ENCODE measurements at places on chromosomes 13 and 19.

- DNase-seq, result peak; percentile 54
Observed at GRCh38 chr19:14248578-14249011, 42.6 kb upstream of the ADGRL1 start.

- DNase-seq, result no peak
Observed at GRCh38 chr19:35554076-35554475, 8.7 kb downstream of the TMEM147 start.

DNA sequence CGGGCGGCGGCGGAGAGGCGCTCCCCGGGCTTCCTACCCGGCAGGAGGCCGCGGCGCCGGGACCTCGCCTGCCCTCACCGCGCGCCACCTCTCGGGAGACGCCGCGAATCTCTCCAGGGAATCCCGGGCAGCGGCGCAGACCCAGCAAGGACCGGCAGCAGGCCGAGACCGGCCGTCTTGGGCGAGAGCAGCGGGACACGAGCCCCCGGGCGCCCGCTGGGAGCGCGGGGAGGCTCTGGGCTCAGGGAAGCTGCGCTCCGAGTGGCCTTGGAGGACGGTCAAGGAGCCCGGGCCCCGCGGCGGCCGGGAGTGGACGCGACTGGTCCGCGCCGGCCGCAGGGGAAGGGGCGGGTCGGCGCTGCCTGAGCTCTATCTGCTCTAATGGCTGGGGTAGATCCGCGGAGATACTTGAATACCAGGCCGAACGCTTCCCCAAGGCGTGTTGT, 14.7 kb downstream of the CDX2 start:
- no peak for DNase-seq

DNA sequence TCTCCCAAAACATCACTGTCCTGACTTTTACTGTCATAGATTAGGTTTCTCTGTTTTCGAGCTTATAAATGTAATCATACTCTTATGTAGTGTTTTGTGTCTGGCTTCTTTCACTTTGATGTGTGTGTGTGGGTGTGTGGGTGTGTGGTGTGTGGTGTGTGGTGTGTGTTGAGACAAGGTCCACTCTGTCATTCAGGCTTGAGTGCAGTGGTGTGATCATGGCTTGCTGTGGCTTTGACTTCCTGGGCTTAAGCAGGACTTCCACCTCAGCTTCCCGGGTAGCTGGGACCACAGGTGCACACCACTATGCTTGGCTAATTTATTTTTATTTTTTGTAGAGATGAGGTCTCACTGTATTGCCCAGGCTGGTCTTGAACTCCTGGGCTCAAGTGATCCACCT, 59.6 kb downstream of the PDS5B start:
- DNase-seq, result peak; percentile 4

- no peak for DNase-seq
Observed at GRCh38 chr13:99215184-99215830, 14.7 kb downstream of the UBAC2 start.

- no peak for DNase-seq
Observed at GRCh38 chr13:50678464-50679162, 164.9 kb downstream of the DLEU7 start.

DNA sequence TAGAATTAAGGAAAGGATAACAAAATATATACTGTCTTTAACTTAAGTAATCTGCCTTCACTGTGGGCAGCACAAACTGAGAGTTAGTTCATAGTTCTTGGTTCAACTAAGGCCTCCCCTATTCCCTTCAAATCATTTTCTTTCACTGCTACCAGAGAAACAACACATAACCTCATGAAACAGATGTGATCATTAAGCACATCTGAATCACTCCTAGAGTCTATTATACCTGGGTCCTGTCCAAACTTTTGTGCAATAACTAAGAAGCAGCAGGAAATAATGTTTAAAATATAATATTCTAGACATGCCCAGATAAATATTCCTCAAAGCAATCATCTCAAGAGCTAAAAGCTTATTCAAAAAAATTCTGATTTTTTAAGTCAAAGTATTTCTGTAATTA, 62.9 kb downstream of the ZC3H13 start:
- no peak for DNase-seq

DNA sequence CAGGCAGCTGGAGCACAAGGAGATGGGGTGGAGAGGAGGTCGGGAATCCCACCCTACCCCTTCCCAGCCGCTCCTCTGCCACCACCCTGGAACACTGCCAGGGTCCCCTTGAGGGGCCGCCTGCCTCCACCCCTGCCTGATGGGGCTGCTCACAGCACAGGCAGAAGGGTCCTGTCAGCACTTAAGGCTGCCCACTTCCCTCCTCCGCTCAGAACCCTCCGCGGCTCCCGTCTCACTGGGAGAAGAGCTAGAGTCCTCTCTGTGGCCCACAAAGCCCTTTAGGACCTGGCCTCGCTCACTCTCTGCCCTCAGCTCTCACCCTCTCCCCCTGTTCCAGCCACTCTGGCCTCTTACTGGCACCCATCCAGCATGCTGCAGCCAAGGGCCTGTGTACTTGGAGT, 3.4 kb upstream of the POLD1 start:
- DNase-seq, result no peak

DNA sequence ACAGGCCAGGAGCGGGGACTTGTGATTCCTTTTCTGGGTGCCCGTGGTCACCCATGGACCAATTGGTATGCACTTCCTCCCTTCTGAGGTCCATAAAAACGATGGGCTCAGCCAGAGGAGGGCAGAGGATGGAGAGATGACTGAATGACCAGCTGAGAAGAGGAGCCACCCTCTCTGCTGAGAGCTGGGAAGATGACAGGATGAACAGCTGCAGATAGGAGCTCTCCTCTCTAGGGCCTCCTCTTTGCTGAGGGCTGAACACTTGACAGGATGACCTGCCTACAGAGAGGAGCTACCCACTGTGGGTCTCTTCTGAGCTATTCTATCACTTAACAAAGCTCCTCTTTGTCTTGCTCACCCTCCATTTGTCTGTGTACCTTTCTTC, 4.1 kb downstream of the IGFL4 start:
- no peak for DNase-seq

DNA sequence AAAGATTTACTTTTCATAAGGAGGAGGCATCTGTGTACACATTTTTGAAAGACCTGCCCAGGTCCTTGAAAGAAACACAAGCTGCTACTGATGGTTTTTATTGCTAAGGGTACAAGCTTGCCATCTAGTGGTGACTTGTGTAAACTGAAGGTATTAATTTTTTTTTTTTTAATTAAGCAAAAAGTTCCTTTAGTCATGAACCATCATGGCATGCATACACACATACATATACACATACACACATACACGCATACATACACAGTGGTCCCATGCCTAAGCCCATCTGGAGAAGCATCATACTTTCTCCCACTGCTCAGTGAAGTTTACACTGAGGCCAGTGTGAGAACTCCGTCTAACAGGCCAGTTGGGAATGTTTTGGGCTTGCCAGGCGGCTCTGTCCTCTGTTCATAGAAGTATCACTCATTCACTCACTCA, 312.5 kb downstream of the DCLK1 start:
- DNase-seq, result no peak

- DNase-seq, result no peak
Observed at GRCh38 chr19:34457446-34457845, 24.1 kb upstream of the WTIP start.

DNA sequence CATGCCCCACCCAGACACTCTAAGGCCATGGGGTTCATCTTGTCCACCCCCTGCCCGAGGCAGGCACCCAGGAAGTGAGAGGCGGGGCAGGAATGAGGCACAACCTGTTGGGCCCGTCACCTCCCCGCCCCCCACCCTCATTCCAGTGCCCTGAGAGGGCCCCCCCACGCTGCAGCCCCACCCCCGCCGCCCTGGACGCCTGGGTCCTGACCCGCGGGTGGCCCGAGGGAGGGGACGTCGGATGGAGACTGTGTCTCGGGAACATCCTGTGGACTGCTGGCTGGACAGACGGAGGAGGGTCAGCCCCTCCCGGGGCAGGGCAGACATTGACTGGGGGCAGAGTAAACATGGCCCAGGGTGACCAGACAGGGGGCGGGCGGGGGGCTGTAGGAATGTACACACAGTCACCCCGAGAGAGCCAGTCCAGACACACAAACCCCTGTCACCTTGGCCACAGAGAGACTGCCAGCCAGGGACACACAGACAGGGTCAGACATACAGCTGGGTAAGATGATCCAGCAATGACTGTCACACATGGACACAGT, 7.4 kb upstream of the JUNB start:
- no peak for DNase-seq

GRCh38 chr13:49220036-49220855, at the start of gene MLNR:
TSS of gene MLNR (plus strand) at chr13:49220338. CDS start at chr13:49220338, 0 bp downstream.
- DNase-seq, result peak; percentile 27

- no peak for DNase-seq
Observed at GRCh38 chr19:38208571-38208970, 15.5 kb downstream of the DPF1 start.

GRCh38 chr13:46609726-46610125, 56.8 kb downstream of the LRCH1 start:
- no peak for DNase-seq

- no peak for DNase-seq
Observed at GRCh38 chr19:22882797-22883196, 50.7 kb downstream of the ZNF723 start.

DNA sequence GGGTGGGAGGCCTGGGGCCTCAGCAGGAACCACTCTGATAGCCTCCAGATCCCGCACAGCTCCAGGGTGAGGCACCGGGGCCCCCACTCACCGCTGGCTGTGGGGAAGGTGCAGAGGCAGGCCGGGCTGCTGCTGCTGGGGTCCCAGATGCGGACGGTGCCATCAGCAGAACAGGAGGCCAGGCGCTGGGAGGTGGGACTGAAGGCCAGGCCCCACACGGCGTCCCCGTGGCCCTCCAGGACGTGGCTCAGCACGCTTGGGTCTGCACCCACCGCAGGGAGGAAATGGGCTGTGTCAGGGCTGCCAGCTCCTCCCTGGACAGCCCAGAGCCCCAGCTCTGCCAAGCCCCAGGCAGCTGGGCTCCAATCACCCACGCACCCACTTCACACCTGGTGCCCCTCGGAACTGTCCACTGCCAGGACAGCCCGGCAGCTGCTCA, 6.1 kb upstream of the PRKD2 start:
- DNase-seq, result no peak

DNA sequence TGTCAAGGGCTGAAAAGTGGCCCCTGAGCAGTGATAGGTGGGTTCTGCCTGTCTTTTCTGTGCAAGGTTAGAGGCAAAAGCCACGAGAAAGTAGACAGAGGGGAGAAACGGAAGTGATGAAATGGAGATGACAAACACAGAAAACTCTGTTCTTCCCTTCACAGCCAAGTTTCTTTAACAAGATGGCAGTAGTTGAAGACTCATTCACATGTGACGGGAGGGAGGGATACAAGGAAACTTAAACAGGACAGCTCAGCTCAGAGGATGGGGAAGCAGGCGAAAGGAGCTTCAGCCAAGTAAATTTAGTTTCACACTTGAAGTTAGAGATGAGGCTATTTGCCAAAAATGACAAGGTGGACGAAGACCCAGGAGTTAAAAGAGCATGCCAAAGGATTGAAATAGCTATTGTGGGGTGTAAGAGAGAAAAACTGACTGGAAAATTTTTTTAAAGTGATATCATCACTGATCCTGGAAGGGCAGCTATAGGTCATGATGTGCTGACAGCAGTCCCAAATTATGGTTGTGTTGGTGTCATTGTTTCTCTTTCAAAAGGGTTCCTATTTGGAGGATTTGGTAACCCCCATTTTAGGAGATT, 347.9 kb downstream of the EFNB2 start:
- DNase-seq, result no peak

GRCh38 chr13:66345971-66346370, 884.2 kb downstream of the PCDH9 start:
- DNase-seq, result no peak

DNA sequence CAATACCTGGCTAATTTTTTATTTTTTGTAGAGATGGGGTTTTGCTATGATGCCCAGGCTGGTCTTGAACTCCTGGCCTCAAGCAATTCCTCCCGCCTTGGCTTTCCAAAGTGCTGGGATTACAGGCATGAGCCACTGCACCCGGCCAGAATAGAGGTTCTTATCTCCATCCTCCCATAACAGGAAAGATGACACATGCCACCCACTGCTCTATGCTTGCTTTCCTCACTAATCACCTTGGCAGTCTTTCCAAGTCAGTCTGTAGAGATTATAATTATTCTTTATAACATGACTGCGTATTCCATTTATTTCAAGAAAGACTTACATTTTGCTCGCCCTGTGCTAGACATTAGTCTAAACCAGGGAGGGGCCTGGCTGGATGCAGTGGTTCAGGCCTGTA, 6.7 kb downstream of the VAV1 start:
- no peak for DNase-seq

DNA sequence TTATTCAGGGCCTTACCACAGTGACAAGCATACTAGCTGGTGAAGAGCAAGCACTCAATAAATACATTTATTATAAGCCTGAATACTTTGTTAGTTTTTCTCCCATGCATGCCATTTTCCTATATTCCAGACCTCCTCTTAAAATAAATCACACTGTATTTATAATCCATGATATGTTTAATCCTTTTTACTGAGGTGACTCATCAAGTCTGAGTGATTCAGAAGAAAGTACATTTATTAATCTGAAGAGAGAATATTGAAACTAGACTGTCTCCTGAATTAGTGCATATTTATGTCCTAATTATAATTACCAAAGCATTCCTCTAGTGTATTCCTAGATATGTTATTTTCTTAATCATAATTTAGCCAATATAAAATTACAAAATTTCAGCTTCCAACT, 323.3 kb downstream of the NALCN start:
- DNase-seq, result no peak

GRCh38 chr13:47334173-47334572, 437.3 kb upstream of the HTR2A start:
- no peak for DNase-seq

DNA sequence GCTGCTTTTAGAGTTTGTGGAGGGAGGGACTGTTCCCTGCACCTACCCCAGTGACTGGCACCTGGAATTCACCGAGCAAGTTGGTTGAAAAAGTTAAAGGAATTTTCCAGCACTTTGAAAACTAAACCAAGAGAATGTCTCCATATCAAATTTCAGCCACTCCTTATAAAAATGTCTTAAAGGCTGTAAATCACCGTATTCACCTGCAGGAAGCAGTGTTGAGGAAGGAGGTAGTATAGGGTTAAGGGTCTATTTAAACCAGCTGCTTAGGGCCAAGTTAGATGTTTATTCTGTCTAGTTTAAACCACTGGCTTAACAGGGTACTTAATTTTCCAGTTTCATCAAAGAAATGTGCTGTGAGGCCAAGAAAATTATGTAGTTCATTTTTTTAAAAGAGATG, 3.8 kb upstream of the RAB20 start:
- DNase-seq, result no peak

GRCh38 chr13:60095300-60095699, 68.4 kb downstream of the DIAPH3 start:
- DNase-seq, result no peak

GRCh38 chr19:43524922-43525835, 1.8 kb downstream of the ETHE1 start:
- DNase-seq, result peak; percentile 26

GRCh38 chr19:440391-441212, 20.2 kb downstream of the SHC2 start:
- DNase-seq, result no peak

DNA sequence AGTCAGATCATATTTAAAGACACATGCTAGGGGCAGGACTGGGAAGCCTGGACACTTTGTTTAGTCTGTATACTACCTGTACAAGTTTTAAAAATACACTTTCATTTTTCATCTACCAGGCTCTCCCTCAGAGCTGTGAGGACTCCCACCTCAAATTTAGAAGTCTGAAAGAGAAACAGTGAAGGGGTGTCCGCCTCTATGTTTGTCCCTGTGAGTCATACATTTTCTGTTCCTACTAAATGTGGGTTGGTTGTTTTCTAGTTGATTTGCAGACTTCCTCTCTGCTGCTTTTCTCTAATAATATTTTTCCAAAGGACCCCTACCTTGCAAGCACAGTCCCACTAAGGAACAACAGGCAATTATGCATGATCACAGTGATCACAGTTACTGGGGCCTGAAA, 110.5 kb downstream of the ENOX1 start:
- DNase-seq, result no peak

GRCh38 chr19:6999933-7000332, 21.3 kb downstream of the MBD3L2B start:
- no peak for DNase-seq
